ENCODE measurements at places on chromosomes 5 and 9.

GRCh38 chr9:90999425-91000397 lies 198.1 kb downstream of the SYK start:
- DNase-seq, result no peak

DNA sequence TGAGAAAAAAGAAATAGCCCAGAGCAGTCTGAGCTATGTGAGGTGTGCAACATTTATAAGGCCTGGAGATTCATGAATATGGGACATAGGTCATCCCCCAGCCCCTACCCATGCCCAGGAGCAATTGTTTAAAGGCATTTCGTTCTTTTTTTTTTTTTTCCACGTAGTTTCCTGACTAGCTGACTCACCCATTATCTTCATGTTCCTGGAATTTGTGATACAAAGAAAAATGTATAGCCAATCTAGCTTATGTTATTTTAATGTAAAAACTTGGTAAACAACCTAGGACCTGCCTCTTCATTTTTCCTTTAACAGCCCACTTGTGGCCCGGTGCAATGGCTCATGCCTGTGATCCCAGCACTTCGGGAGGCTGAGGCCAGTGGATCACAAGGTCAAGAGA lies 81.3 kb downstream of the OSTF1 start:
- no peak for DNase-seq

- no peak for DNase-seq
These were observed 1147.5 kb upstream of the C9orf72 start for GRCh38 chr9:28720746-28721145.

DNA sequence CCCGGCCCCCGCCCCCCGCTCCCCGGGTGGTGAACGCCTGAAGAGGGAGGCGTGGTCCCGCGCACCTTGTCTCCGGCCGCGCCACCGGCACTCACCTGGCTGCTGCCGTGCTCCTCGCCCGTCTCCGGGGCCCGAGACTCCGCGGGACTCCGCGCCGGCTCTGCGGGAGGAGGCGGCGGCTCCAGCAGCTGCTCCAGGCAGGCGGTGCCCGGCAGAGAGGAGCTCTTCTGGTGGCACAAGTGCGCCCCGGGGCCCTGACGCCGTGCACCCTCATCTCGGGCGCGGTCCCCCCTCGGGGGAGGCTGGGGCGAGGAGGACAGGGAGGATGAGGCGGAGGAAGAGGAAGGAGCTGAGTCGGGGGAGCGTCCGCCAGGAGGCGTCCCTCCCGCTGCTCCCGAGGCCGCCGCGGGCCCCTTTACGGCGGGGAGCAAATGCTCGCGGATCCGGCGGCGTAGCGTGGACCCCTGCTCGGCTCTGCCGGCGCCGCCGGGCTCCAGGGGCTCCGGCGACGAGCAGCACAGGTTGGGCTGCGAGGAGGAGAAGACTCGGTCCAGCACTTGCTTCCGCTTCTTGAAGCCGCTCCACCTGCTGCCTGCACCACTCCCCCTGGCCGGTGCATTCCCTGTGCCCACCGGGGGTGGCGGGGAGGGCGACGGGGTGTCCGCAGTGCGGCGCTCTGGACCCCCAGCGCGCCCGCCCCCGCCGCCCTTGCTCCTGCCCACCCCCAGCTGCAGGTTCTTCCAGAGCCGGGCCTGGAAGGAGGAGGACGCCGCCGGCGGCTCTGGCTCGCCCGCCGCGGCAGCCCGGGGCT lies 928 bp downstream of the MCTP1 start:
- DNase-seq, result no peak

- DNase-seq, result no peak
These were observed 282.7 kb downstream of the GAS1 start for GRCh38 chr9:86664603-86665002.

DNA sequence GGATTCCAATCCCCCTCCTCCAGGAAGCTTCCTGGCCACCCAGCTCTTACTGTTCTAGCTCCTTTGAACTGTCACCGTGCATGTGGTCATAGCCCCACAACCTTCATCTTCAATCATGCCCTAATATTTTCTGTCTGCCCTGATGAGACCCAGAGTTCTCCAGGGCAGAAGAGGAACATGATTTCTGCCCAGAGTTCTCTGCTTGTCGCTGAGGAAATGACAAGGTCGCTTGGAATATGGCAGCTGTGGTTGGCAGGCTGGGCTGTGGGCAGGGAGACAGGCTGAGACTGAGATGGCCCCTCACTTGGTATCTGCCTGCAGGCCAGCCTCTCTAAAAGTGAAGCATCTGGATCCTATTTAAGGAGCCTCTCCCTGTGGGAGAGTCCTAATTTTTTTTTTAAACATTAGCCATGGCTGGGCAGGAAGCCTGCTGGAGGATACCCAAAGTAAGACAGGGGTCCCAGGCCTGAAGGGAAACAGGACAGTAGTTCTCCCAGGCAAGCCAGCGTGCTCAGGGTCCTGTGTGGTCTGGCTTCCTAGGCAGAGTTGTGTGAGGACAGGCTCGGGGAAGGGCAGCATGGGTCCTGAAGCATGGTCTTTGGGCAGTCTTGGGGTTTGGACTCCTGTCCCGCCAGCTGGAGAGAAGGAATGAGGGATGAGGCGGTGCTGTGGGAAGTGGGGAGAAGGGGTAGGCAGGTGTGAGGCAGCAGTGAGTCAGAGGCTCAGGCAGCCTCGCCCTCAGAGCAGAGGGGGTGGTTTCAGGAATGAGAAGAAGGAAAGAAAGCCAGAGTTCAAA lies 242.1 kb downstream of the FSTL4 start:
- DNase-seq, result no peak

DNA sequence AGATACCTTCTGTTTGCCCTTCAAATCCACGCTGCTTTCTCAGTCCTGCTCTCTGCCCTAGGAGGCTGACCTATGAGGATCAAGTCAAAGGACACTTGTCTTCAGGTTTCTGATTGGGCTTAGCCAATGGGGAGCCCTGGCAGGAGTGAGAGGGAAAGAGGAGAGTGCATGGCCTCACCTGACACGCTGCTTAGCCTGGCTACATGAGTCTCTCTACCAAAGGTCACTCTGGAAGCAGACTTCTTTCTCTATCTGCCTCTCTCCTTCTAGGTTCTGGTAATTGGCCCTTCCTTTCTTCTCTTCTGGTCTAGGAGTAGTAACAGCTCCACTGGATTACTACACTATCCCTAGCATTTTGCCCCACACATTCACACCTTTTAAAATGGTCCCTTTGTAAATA lies 13.1 kb downstream of the ARSB start:
- DNase-seq, result no peak

GRCh38 chr5:159779481-159779880 lies 136.8 kb upstream of the ADRA1B start:
- DNase-seq, result no peak

DNA sequence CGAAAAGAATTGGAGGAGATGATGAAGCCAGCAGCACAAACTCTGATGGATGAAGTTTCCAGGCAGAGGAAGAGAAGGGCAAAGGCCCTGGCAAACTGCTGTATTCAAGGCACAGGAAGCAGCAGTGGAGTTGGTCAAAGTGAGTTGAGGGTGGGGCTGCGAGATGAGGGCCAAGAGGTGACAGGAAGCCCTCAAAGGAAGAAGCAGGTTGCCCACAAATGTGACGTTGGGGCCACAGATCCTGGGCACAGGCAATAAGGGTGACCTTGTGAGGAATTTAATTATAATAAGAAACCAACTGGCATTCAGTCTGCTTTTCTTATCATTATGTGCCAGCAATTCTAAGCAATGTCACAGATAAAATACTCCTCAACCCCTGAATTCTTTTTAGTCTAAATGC lies 261.8 kb downstream of the CTNND2 start:
- no peak for DNase-seq

GRCh38 chr5:139926797-139927503 lies 116.1 kb downstream of the NRG2 start:
- no peak for DNase-seq

DNA sequence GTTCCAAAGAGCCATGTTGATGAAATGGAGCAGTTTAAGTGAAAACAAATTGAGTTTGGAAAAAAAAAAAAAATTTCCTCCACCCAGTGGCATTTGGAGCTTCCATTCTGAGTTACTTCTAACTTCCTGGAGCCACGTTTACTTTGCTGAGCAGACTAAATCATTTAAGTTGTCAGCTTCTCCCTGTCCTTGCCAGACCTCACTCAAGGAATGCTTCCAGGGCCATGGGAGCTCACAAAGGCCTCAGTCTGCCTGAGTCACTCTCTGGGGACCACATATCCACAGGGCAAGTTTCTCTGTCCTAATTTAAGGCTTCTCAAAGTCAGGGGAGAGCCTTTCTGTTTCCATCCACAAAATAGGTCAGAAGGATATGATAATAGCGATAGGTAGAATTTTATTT lies 210.3 kb upstream of the TNC start:
- DNase-seq, result no peak

GRCh38 chr5:36772276-36773140 lies 104.1 kb upstream of the NIPBL start:
- DNase-seq, result no peak

DNA sequence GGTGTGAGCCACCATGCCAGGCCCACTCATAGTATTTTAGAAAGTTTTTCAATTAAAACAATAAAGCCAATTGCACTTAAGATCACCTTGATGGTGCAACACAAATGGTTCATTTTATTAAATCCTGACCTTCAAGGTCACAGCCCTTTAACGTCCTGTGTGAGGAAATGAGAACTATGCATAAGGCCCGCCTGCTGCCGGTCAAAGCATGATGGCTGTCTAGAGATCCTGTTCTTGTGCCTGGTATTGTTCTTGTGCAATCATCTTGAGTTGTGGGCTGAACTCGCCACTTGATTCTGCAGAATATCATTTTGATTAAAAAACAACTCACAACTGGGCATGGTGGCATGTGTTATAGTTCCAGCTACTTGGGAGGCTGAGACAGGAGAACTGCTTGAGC lies 43.6 kb upstream of the FBXW11 start:
- DNase-seq, result no peak

GRCh38 chr5:14998491-14998890 lies 126.9 kb upstream of the ANKH start:
- no peak for DNase-seq

GRCh38 chr5:142537938-142538337 lies 148.0 kb downstream of the FGF1 start:
- no peak for DNase-seq

DNA sequence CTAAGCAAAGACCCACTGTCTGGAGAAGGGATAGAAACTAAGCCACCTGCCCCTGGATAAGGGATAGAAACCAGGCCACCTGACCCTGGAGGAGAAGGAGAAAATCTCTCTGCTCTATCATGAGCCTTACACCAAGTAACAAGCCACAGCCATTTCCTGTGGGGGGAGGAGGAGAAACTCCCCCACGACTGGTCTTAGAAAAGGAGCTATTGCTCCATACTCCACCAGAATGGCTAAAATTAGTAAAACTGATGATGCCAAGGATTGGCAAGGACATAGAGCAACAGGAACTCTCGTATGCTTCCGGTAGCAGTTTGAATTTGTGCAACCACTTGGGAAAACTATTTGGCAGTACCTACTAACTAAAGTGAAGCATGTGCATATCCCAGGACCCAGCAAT lies 70.8 kb downstream of the ACTL7B start:
- DNase-seq, result no peak

GRCh38 chr9:127263237-127263636 lies 1.3 kb upstream of the GARNL3 start:
- DNase-seq, result no peak

DNA sequence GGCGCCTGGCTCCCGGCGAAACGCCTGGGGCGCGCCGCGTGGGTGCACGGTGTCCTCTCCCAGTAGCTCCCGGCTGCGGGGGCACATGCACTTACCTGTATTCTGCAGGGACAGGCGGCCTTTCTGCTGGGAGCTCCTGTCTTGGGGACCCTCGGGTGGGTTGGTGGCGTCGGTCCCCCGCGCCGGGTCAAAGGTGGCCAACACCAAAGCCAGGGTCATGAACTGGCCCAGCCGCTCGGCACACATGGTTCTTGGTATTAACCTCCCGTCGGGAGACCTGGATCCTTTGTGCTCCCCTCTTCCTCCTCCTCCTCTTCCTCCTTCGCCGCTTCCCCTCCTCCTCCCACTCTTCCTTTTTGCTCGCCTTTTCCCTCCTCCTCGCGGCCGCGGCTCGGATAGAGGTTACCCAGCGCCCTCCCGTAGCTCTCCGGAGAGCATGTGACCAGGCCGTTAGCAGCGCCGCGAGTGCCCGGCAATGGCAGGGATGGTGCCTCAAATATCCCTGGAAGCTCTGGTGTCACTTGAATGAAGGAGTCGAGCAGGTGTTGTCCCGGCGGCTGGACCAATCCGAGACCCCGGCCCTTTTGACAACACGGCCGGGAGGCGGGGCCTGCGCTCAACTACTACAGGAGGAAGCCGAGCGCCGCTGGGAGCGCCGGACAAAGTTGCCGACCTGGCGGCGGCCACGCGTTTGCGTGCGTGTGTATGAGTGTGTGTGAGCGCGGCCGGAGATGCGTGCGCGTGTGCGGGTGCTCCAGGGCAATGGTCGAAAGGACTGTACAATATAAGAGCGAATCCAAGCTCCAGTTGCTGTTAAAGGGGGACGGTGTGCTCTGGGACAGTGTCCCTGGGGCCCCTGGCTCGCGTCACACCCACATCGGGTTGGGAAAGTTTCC lies at the start of gene STC2:
Gene STC2, minus strand, starts transcription at position 467 of the 896 bp plus-strand sequence. Its CDS starts 221 bp downstream, at position 246.
- DNase-seq, result peak; percentile 67

- DNase-seq, result no peak
These were observed 122.0 kb downstream of the WDR70 start for GRCh38 chr5:37501152-37501551.

GRCh38 chr9:31733166-31733565 lies 651.3 kb upstream of the ACO1 start:
- no peak for DNase-seq

DNA sequence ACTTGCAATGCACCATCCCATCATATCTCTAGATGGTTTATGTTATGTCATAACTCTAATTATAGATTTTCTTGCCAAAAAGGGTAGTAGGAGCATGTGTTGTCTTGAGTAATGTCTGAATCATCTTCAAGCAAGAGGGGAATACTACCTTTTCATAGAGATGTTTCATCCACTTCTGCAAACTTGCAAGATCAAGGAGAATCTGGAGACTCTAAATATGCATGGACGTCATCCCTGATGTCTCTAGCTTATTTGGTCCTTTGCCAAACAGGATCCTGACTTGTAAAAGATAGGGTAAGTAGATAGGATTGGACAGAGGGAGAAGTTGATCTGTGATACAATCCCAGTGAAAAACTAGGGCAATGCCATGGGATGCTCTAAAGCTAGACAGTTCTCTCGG lies 246.5 kb downstream of the DMRTA1 start:
- DNase-seq, result no peak

- DNase-seq, result no peak
These were observed 98.8 kb upstream of the BASP1 start for GRCh38 chr5:17118631-17119030.

DNA sequence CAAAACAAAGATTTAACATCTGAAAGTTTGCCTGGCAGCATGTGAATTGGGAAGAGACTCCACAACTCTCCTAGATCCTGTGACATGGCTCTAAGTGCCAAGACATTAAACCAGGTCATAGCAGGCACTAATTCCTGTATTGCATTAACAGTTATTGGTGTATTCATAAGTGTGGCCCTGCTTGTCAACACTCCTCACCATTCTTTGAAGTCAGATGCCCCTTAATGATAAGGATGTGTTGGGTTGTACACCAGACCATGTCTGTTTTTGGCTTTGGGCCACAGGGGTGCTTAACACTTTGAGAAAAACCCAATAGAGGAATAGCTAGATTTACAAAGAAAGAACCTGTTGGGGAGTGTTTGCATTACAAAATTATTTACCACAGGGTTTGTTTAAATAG lies 43.4 kb upstream of the PDE8B start:
- no peak for DNase-seq

GRCh38 chr5:78730300-78731094 lies 81.9 kb upstream of the LHFPL2 start:
- DNase-seq, result no peak
